Right renal pelvis (tissue), 4 donors: ENCODE measurements at places on chromosomes 12 and 14.

DNA sequence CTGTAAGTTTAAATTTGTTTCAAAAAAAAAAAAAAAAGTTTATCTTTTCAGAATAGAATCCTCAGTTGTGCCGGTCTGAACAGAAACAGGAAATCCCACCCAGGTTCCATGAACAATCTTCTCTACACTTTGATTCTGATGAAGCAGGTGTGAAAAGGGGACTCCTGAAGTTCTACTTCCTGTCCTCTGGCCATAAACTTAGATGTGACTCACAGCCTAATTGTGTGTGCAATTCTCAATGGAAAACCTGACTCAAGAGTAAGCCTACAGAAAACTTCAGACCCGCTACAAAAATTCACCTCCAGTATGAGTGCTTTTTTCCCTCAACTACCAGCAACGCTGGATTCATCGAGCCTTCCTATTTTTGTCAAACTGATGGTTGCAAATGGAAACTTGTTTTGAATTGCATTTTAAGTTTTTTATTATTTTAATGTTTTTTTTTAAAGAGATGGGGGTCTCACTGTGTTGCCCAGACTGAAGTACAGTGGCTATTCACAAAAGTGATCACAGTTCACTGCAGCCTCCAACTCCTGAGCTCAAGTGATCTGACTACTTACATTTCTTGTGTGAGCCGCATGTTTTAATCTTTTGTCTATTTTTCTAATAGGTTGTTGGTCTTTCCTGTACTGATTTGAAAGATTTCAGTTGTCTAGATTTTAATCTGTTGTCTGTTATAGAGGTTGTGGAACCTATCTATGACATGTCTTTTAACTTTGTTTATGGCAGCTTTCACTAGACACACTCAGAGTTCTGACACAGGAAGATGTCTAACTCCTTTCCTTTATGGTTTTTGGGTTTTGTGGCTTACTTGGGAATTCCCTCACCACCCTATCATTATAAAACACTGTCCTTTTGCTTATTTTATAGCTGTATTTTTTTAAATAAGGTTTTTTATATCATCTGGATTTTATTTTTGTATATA lies 37.6 kb downstream of the ATG14 start:
- DNase-seq: no peak

GRCh38 chr12:52687497-52688385 lies 7.5 kb upstream of the KRT1 start:
- DNase-seq: no peak

- no peak for DNase-seq
These were observed 56.7 kb upstream of the BICD1 start for GRCh38 chr12:32049956-32050355.

- no peak for DNase-seq
These were observed 74.8 kb downstream of the LGMN start for GRCh38 chr14:92673601-92674150.

DNA sequence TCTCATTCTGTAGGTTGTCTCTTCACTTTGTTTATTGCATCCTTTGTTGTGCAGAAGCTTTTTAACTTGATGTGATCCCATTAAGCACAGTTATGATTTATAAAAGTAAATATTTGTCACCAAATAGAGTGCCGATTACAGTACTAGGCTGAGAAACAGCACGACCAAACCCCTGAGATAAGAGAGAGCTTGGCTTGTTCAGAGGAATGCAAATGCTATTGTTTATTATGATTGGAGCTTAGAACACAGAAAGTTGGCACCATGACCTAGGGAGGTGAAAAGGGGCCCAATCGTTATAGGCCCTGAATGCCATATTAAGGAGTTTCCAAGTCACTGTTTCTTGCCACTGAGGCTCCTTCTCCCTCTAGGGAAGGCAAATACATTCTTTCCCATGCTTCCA lies 214.9 kb downstream of the KITLG start:
- DNase-seq: no peak

GRCh38 chr12:59431266-59431665 lies 164.6 kb upstream of the SLC16A7 start:
- DNase-seq: no peak

GRCh38 chr14:100201701-100202100 lies 37.2 kb upstream of the YY1 start:
- DNase-seq: no peak

DNA sequence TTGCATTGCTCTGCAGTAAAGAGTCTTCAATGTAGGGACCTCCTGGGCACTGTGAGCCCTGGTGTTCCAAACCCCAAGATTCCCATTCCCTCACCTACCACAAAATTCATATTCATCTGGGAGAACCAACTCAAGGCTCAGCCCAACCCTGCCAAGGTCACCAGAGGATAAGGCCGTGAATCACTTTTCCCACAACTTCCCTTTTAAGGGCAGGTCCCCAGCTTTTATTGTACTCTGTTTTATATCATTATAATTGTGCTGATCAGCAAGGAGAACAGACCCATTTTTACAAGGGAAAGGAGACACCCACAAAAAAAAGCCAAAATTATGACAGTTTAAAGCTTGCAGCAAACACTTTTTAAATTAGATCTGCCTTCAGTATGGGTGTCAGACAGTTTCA lies 363.0 kb upstream of the FKBP4 start:
- DNase-seq: no peak

DNA sequence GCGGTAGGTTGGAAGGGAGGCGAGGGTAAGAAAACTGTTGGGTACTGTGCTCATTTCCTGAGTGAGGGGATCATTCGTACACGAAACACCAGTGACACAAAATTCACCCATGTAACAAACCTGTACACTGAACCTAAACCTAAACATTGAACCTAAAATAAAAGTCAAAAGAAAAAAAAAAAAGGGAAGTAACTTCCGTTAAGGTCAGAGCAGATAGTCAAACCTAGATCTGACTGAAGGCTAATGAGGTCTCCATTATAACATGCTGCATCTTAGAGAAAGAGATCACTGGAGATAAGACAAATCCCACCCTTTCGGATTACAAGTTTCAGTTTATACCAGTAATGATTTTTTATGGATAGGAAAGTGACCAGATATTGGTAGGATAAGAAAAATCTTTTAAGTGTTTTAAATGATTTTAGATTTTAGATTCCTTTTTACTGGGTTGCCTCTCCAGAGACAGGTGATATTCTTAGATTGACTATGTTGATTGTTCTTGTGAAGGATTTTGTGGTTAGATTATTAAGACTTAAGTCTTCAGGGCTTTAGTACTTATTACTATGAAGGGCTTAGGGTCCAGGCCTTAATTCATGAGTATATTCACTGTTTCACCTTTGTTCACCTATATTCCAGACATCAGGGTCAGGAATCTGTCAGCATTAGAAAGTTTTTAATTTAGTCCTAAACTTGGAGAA lies 11.2 kb upstream of the NCKAP1L start:
- DNase-seq: no peak

GRCh38 chr14:21748869-21749303 lies 75.3 kb upstream of the OR4E1 start:
- peak; percentile 22 for DNase-seq

- DNase-seq: no peak
These were observed 21.5 kb downstream of the RASSF9 start for GRCh38 chr12:85814741-85815140.

DNA sequence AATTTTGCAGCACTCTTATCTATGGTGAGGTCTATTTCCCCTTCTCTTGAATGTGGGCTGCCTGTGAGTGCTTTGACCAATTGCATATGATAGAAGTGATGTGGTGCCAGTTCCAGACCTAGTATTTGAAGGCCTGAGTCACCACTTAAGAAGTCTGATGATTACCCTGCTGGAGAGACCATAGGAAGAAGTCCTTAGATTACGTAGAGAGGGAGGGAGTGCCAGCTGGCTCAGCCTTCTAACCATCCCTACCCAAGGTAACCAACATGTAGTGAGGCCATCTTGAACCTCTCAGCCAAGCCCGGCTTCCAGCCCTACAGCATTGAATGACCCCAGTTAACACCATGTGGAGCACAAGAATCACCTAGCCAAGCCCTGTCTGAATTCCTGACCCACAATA lies 166.9 kb downstream of the NELL2 start:
- no peak for DNase-seq

- DNase-seq: no peak
These were observed 30.7 kb downstream of the RBM19 start for GRCh38 chr12:113935459-113935858.

GRCh38 chr12:1815814-1816729 lies 4.3 kb upstream of the LRTM2 start:
- no peak for DNase-seq

GRCh38 chr12:94282675-94283074 lies 134.3 kb downstream of the PLXNC1 start:
- no peak for DNase-seq

GRCh38 chr12:114783089-114783618 lies 99.2 kb upstream of the TBX3 start:
- no peak for DNase-seq

DNA sequence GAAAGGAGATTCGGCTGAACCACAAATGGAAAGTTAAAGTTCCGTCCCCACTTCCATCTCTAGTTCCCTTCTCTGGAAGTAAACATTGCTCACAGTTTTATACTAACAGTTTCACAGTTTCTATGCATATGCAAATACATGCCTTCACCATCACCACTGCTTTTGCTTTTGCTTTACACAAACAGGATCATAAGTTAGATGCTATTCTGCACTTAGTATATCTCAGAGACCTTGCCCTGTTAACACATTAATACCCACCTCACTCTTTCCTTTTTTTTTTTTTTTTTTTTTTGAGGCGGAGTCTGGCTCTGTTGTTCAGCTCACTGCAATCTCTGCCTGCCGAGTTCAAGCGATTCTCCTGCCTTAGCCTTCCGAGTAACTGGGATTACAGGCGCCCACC lies 890 bp downstream of the TEP1 start:
- DNase-seq: no peak

- no peak for DNase-seq
These were observed 929.8 kb downstream of the DIO2 start for GRCh38 chr14:79281244-79282152.

DNA sequence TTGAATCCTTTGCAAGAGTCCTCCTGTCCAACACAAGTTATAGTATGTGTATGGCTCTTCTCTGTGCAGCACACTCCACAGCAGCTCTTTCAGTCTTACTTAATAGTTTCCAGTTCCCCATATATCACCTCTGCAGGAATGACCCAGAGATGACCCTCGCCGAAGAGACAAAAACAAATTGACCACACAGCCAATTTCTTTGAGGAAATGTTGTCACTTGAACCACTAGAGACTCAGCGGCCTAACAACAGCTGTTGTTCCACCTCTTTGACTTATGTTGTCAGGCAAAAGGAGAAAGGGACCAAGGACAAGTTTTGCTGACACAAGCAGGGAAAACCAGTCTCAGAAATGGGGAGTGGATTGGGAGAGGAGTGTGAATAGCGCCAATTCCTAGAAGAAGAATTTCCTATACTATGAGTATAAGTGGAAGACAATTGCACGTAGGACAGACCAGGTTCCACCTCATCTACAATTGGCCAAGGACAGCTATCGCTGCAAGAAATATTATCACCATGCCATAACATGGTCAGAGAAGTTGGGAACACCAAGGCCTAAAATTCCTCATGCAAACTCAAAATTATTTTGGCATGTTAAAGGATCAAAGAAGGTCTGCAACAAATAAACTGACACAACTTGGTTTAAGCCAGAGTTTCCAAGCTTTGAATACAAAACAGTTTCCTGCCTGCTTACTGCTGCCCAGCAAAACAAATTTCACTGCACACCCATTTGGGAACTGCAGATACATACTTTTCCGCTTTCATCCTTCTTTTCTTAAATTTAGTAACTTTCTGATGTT lies 41.7 kb upstream of the ITPR2 start:
- no peak for DNase-seq

- DNase-seq: no peak
These were observed 948.7 kb upstream of the SEL1L start for GRCh38 chr14:82482345-82482744.

GRCh38 chr14:61343991-61344405 lies 22.6 kb downstream of the PRKCH start:
- DNase-seq: no peak

DNA sequence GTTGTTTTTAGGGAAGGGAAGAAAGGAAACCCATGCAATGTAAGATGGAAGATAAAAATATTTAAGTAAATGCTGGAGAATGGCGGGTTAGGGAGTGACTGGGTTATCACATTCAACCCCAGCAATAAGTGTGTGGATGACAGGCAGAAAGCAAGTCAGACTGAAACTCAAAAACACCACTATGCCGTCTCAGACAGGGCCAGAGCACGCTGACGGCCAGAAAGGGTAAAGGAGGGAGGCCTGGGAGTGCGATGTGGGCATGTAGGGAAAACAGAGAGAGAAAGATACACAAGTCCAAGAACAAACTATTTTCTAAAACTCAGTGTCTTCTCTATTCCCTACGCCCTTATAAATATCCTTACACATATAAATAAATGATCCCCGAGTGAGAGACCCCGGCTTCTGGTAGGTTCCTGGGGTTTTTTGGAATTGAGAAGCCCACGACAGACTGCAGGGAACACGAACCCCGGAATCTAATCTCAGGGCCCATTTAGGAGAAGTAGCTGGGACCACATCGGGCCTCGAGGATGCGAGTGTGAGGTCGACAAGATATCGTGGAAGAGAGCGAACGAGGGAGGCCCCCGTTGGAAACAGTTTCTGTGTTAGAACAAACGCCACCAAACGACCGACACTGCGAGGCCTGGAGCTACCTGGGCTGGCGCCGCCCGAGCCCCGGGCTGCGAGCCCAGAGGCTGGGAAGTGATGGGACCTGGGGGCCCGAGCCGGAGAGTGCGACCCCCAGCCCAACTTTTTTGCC lies 735 bp upstream of the OTX2 start:
- no peak for DNase-seq

GRCh38 chr14:68146818-68147217 lies 327.2 kb downstream of the RAD51B start:
- DNase-seq: no peak

- DNase-seq: no peak
These were observed 88.3 kb downstream of the GTF2A1 start for GRCh38 chr14:81132468-81132867.

GRCh38 chr12:28033538-28033915 lies 61.0 kb upstream of the PTHLH start:
- DNase-seq: no peak

- DNase-seq: no peak
These were observed 390.8 kb downstream of the MED13L start for GRCh38 chr12:115886666-115887065.

- DNase-seq: no peak
These were observed 161.1 kb downstream of the PPFIA2 start for GRCh38 chr12:81597928-81598604.

- DNase-seq: no peak
These were observed 34.9 kb upstream of the CERS5 start for GRCh38 chr12:50201987-50202521.

- no peak for DNase-seq
These were observed 48.4 kb downstream of the MYRFL start for GRCh38 chr12:69873429-69873828.

GRCh38 chr14:78509516-78509915 lies 339.3 kb downstream of the NRXN3 start:
- DNase-seq: no peak

DNA sequence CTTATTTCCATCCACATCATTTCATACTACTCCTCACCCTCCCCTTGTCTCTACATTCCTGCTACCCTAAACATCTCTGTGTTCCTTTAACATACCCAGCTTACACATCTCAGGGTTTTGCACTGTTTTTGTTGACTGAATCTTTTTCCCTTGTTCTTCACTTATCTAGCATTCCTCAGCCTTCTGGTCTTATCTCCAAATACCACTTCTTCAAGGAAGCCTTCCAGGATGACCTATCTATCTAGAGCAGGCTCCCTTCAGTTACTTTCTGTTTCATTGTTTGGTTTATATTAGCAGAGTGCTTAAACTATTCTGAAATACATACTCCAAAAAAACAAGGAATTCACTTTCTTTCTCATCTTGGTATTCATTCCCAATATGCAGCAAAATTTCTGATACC lies 353.1 kb downstream of the NAV3 start:
- no peak for DNase-seq
